ENCODE measurements at places on chromosomes 2 and 18.

GRCh38 chr18:6504605-6505497 is 90.1 kb upstream of the L3MBTL4 start:
- DNase-seq, result no peak

- DNase-seq, result no peak
Measured at GRCh38 chr2:48423376-48423775, 106.6 kb upstream of the STON1 start.

GRCh38 chr2:171084128-171084527 is 76.6 kb downstream of the TLK1 start:
- DNase-seq, result no peak

GRCh38 chr2:96565111-96565510 is 28.6 kb downstream of the ARID5A start:
- DNase-seq, result no peak

DNA sequence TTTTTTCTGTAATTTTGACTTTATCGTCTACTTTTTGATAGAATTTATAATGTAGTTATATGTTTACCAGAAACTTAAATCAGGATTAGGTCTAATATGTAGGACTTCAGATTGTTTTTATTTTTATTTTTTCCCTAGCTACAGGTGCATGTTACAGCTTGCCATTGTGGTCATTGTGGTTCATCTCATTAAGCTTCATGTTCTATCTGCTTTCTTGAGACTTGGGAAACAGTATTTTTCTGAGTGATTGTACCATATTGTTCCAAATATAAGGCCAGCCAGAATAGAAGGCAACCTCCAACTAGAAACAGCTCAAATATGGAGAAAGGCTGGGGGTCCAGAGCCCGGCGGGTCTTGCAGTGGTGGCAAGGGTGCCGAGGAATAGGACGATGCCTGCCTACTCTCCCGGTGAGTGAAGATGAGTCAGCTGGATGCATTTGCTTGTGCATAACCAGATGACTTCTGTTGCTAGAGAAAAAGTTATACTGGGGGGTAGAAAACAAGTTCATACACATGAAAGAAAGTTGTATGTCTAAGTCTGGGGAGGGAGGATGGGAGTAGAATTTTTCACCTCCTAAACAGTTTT is 188.4 kb downstream of the CCDC85A start:
- no peak for DNase-seq

Data from SHP77 treated with DMSO at 0.1 percent for 48 hours (cell line).